ENCODE measurements at places on chromosomes 4 and X.

GRCh38 chr4:73446336-73446938 lies 10.4 kb downstream of the AFP start:
- DNase-seq, result peak; percentile 63

GRCh38 chrX:13651150-13651549 lies 1.8 kb upstream of the TCEANC start:
- no peak for DNase-seq

DNA sequence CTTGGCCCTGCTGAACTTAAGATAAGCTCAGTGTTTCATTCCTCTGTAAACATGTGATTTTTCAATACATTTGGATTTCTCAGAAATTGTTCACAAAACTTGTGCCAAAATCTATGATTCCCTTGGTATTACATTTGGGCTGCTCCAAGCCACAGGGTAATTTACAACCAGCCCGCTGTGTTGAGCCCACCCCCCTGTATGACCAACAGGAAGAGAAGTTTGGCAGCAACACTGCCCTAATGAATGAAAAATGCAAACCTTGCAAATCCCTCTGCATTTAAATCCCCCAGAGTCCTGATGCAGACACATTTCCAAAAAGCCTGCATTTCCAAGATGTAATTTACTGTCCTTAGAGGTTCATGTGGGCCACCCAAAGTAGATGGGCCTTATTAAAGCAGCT lies 34.1 kb upstream of the GAB1 start:
- peak; percentile 44 for DNase-seq

DNA sequence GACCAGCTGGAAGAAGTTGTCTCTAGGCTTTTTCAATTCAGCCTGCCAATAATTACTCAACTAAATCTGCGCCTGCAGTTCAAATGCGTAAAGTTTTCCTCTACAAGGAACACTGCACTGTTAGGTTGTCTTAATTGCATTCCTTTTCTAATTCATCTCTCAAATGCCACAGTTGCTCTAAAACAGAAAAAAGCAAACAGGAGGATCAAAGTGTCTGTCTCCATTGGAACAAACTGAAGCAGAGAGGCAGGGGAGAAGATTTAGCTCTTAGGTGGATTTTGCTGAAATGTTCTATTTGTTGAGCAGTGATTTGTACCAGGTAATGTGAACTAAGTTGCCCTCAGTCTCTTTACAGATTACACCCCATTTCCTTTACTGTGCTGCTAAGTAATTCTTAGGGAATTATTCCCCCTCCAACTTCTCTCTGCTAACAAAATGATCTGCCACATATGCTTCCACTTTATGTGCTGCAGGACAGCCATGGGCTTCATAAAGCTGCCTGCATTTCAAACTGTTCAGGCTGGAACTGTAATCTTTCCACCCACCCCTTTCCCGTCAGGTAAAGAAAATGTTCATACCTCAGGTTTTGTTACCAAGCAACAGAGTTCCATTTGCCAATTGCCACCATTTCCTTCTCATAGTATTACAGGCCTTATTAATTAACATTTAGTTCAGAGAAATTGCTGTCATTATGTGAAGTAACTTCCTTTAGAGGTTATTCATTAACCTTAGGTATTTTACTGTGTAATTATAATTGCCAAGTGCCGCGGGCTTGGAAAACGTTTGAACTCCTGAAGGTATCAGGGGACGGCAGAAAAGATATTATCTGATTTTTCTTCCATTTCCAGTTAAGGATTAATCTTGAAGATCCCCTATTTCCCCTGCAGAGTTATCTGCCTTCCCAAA lies 149.3 kb downstream of the SPRY1 start:
- no peak for DNase-seq

DNA sequence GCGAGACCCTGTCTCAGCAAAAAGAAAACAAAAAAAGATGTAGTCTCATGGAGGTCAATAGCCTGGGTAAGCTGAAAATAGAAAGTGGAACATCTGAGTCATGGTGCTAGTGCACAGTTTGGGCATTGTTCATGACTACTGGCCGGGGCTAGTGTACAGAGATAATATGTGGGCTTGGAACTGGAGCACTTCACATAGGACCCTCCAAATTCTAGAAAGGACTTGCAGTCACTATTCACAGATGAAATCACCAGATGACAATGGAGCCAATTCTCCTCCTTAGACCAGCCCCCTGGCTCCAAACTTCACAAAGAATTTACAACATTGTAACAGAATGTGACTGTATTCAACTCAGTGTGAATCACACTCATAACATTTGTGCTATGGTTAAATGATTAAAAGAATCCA lies 367.8 kb upstream of the SLC7A11 start:
- DNase-seq, result peak; percentile 73

DNA sequence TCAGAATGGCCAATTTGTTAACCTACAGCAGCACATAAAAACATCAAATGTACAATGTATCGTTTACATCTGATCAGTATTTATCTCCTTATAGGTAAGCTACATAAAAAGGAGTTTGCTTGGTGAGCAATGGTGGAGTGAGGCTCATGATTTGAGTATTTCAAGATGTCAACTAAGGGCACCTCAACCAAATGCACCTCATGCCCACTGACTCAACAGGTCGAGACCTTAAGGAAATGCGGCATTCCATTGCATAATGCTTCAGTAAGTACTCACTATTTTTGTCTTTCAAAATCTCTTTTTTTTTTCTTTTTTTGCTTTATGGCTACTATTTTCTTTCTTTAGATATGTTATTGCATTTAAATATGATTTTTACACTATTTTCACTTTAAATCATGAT lies 181.0 kb upstream of the TLL1 start:
- DNase-seq, result peak; percentile 36

GRCh38 chr4:56048383-56048701 lies 99.6 kb downstream of the CEP135 start:
- no peak for DNase-seq

- DNase-seq, result peak; percentile 0
Observed at GRCh38 chr4:29153642-29154041, 1566.5 kb upstream of the PCDH7 start.

- DNase-seq, result no peak
Observed at GRCh38 chrX:119745283-119745848, 13.0 kb upstream of the SOWAHD start.

DNA sequence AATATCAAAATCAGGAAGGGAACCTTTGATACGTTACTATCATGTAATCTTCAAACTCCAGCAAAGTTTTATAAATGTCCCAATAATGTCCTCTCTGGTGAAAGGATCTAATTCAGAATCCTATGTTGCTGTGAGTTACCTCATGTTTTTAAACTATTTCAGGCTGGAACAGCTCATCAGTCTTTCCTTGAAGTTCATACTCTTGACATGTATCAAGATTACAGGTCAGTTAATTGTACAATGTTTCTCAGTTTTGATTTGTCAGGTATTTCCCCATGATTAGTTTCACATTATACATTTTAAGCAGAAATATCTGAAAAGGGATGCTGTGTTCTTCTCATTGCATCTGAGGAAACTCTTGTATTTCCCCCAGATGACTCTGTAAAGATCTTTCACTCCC lies 136.5 kb upstream of the HS3ST1 start:
- no peak for DNase-seq

- DNase-seq, result peak; percentile 61
Observed at GRCh38 chrX:45351478-45351877, 150.8 kb upstream of the DIPK2B start.

- DNase-seq, result no peak
Observed at GRCh38 chrX:123745511-123745910, 12.7 kb upstream of the THOC2 start.

DNA sequence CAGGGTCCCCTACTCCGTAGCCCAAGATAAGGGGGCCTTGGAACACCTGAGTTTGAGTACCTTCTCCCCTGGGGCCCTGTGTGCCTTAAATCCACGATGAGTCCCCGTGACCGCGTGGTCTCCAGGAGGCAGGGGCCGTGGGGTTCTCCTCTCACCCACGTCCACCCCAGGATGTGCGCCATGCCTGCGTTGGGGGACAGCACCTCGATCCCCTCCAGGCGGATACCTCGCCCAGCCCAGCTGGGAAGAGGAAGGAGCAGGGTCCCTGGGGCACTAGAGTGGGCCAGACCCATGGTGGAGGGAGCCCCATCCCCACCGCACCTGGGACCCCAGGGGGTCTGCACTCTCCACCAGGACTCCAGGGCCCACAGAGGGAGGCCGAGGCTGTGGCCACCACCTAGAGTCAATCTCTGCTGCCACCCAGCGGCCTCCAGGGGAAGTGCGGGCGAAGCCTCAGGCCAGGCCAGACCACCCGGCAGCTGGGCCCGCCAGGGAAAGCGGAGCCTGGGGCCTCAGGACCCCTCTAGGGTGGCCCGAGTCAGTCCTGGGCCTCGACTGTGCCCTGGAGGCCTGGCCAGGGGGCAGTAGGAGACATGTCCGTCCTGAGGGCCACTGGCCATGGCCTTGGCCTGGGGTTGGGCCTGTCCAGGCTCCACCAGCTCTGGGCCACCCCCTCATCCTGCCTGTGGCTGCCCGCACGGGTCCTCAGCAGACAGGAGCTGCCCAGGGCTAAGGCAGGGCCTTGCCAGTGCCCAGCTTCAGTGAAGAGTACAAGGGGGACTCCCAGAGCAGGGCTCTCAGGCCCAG lies 55.0 kb downstream of the FAM53A start:
- peak; percentile 49 for DNase-seq

DNA sequence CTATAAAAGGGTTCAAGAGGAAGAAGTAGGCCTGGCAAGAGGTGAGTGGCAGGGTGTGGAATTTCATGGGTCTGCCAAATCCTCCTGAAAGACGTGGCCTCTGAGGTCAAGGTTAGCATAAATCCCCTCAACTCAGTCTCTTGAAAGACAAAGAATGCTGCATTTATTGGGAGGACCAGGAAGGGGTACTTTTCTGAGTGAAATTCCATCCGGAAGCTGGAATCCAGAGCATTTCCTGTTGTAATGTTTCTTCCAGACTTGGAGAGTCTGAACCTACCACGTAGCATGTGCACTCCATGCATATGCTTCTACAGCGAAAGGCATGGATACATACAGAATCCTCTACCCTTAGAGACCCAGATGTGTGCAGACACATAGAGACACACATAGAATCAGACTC lies 13.4 kb upstream of the FGD1 start:
- peak; percentile 67 for DNase-seq

DNA sequence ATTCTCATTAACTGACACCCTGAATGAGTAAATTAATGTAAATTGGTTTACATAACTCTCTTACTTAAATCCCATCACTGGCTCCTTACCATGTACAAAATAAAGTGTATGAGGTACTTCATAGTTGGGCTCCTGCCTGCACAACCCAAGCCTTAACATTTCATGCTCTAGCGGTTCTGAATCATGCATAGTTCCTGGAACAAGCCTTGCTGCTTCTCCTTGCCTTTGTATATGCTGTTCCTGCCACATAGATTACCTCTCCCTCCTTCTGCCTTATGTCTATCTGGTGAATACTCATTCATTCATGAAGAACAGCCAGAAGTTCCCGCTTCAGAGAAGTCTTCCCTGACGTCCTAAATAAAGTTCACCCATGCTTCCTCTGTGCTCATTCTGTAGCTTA lies 594.7 kb downstream of the SMARCA1 start:
- no peak for DNase-seq

DNA sequence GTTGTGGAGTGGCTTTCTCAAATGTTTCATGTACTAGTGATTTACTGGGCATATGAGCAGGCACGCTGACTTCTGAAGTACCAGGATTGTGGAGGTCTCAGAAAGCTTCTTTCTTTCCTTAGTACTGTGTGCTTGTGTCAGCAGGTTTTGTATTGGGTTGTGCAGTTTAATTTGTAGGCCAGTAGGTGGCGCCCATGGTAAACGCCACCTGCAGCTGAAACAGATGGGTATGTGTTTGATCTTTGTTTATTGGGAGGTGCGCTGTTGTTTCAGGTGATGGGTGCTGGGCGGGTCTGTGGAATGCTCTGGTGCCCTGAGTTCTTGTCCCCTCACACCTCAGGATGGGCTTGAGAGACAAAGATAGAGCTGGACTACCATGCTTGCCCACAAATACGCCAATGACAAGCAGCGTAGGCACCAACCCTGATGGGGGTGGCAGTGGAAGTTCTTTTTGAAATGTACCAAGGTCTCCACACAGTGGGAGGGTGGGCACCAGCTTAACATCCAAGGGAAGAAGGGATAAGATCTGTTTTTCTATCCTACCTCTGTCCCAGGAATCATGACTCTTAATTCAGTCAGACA lies 141.5 kb downstream of the RPS6KA6 start:
- peak; percentile 37 for DNase-seq

- DNase-seq, result no peak
Observed at GRCh38 chrX:136159611-136160025, 12.3 kb downstream of the FHL1 start.

- no peak for DNase-seq
Observed at GRCh38 chr4:84583876-84584380, 1.0 kb downstream of the CDS1 start.

DNA sequence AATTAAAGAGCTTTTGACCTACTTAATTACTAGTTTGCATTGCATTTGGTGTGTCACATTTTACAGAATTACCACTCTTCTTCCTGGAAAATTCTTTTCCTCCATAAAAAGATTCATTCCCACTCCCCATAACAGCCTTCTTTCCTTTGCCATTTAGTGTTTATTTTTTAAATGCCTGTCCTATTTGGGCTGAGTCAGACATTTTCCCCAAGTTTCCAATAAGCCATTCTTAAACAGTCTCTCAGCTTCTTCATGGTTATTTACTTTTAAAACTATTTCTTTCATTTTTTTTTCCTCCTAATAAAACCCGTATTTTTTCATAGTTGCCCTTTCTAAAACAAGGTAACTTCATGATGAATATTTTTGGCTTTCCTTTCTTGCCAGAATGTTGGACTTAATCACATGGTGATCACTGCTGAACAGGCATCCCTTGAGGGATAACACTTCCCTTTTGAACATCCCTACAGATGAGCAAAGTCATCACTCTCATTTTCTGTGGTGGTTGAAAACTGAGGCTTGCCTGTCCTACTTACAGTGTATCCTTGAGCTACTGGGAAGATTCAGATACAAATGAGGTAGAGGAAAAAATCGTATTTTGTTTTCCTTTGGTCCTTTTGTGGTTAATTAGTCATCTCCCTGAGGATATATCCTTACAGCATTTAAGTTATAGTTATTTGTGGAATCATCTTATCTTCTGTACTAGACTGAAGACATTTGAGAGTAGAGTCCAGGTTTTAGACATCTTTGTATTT lies 520.5 kb upstream of the NR3C2 start:
- peak; percentile 0 for DNase-seq

DNA sequence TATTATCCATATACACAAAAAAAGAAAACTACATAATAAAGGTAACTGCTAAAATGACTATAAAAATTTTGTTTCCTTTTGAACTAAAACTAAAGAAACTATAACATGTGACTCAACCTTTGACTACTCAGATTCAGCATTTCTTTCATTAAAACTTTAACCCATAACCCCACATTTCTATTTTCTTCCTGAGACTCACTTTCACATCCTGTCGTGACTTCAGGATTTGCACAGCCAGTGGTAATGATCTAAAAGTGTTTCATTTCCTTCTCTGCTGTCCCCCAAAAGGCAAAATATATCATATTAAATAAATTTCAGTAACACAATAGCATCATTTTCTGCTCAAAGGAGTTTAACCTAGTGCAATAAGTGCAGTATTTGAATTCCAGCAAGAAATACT lies 1022.4 kb upstream of the DIAPH2 start:
- no peak for DNase-seq

- peak; percentile 7 for DNase-seq
Observed at GRCh38 chrX:133495464-133496391, 80.4 kb upstream of the GPC4 start.

GRCh38 chrX:27765718-27766117 lies 42.1 kb upstream of the MAGEB10 start:
- DNase-seq, result no peak

- DNase-seq, result no peak
Observed at GRCh38 chr4:150368667-150369066, 213.3 kb upstream of the MAB21L2 start.

- DNase-seq, result peak; percentile 63
Observed at GRCh38 chr4:53863158-53863557, 201.2 kb downstream of the CHIC2 start.
